T47D (cell line): ENCODE measurements at places on chromosomes 5 and 9.

GRCh38 chr5:158514319-158514985 lies 585.3 kb downstream of the EBF1 start:
- DNase-seq = no peak

DNA sequence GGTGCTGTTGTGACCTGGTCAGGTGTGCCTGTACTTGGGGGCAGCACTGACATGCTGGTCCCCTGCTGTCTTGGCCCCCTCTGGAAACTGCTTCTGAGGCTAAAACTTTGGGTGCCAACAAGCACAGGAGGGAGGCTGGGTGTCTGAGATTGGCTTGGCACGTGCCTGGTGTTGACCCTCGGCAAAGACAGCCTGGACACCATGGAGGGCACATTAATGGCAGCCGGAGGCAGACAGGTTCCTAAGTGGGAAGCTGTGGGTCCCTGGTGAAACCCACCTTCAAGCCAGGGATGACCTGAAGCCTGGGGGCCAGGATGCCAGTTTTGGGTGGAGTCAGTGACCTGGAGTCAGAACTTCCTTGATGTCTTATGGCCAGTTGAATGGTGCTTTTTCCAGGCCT lies 894.1 kb downstream of the PTPRD start:
- DNase-seq = no peak

DNA sequence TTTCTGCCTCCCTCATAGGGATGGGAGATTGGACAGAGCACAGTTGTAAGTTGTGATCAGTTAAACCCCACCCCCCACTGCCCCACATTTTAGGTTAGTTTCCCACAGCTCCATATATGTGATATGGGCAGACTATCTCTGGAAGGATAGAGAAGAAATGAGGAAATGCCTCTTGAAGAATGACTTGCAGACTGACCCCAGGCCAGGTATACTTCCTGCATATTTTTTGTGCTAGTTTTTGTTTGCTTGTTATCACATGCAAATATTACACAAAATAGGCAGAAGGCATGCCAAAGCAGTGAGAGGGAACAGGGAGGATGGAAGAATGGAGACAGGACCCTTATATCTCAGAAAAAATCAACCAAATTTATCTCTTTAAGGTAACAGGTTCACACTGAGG lies 10.1 kb upstream of the GLRX start:
- no peak for DNase-seq

- no peak for DNase-seq
Measured at GRCh38 chr5:112693301-112693700, 44.4 kb upstream of the APC start.

- no peak for DNase-seq
Measured at GRCh38 chr5:73485715-73486114, 12.5 kb upstream of the BTF3 start.

- DNase-seq = no peak
Measured at GRCh38 chr9:88818495-88819201, 172.6 kb upstream of the S1PR3 start.

DNA sequence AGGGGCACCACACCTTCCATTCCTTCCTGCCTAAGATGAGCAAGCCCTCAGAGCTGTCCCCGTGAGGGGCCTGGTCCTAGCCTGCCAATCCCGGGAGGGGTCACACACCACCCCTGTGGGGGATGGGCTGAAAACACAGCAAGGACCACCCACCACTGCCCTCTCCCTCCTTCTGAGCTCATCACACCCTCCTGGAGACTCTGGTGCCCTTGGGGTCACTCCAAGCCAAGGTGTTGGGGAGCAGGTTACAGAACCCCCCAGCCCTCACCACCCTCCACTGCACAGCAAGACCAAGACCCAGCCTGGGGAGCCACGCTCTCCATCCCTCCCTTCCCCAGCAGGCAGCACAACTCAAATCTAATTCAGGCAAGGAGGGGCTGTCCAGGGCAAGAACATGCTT lies 60.5 kb upstream of the PPP1R26 start:
- DNase-seq = no peak

DNA sequence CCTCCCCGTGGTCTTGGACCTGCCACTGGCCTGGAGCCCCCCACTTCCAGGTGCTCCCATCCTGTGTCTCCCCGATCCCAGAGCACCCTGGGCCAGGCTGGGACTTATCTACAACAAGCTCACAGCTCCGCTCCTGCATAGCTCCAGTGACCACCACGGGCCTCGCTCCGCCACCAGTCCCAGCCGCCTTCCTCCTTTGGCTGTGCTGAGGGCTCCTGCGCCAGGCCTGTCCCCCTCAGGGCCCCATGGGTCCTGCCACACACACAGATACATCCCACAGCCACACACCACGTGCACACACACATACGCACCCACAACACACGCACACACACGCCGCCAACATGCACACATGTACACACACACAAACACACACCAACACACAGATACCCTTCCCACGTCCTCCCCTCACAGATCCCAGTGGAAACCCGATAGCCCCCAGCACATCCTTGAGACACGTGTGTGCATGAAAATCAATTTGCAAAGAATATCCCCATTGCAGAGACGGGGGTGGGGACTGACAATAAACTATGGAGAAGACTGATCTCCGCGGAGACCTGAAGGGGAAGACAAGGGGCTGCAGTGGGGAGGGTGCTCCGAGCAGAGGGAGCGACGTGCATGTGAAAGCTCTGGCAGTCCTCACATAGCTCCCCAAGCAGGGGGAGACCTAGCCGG lies 18.5 kb upstream of the LAMC3 start:
- no peak for DNase-seq

GRCh38 chr9:21549251-21549765 lies 67.2 kb upstream of the IFNE start:
- peak; percentile 24 for DNase-seq

- DNase-seq = no peak
Measured at GRCh38 chr5:18028036-18028435, 393.8 kb downstream of the TAF11L14 start.

- no peak for DNase-seq
Measured at GRCh38 chr5:102762562-102763227, 7.6 kb downstream of the PAM start.

DNA sequence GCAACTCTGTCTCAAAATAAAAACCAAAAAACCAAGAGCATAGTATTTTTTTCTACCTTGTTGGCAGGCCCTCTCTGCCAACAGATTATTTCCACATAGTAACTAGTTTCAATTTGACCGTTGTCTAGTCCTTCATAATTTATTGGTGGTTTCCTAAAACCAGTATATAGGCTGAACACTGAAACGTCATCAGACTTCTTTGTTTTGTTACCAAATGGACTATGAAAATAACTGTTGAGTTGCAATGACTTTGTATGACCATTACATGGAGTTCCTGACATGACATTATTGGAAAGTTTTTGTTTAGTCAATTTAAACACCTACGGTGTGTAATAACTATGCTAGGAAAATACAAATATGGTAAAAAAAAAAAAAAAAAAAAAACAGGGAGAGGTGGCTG lies 1.7 kb downstream of the AGGF1 start:
- DNase-seq = no peak

DNA sequence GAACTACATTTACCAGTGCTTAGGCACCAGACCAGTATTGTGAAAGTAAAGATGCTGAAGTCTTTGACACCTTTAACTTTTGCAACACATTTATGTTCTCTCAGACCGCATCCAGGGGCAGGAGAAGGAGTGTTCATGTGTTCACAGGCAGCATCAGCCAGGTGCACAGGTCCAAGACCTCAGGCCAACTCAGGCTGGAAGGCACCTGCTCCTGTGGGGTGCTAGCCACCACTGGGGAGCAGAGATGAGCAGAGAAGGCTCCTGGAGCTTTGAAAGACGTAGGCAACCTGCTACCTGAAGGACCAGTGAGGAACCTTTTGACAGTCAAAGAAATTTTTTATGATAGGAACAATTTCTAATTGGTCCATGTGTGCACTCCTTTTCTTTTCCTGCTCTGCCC lies 35.6 kb downstream of the DAPK1 start:
- no peak for DNase-seq

GRCh38 chr5:135089912-135090311 lies 55.9 kb upstream of the PITX1 start:
- DNase-seq = no peak

- no peak for DNase-seq
Measured at GRCh38 chr5:107964722-107965121, 294.0 kb upstream of the EFNA5 start.

DNA sequence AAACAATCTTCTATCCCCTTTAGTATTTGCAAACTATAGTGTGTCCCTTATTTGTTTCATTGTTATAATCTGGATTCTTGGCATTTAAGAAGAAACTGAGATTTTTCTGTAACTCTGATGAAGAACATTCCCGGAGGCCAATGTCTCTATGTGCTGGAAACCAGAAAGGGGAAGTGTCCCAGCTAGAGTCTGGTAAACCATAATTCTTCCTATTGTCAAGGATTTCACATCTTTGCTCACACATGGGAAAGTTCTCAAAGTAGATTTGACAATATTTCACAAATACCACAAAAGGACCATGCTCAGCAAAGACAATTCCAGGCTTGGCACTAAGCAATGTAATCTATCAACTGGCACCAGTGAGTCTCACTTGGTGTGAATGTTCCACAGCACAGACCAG lies 146.8 kb downstream of the MUSK start:
- no peak for DNase-seq

GRCh38 chr9:114327749-114328148 lies 1.9 kb upstream of the ORM2 start:
- DNase-seq = no peak

DNA sequence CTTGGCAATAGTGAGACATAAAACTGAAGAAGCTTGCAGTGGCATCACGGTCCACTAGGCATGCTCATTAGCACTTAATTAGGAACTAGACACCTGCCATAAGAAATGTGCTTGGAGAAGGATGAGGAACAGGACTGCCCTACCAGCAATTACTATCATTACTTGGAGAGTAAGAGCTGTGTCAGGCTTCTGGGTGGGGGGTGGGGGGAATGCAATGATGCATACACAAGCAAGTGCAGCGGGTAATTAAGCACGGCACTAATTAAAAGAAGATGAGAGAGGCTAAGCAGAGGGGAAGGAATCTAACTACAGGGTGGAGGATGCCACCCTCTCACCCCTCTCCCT lies 53.1 kb downstream of the TLE1 start:
- DNase-seq = no peak

DNA sequence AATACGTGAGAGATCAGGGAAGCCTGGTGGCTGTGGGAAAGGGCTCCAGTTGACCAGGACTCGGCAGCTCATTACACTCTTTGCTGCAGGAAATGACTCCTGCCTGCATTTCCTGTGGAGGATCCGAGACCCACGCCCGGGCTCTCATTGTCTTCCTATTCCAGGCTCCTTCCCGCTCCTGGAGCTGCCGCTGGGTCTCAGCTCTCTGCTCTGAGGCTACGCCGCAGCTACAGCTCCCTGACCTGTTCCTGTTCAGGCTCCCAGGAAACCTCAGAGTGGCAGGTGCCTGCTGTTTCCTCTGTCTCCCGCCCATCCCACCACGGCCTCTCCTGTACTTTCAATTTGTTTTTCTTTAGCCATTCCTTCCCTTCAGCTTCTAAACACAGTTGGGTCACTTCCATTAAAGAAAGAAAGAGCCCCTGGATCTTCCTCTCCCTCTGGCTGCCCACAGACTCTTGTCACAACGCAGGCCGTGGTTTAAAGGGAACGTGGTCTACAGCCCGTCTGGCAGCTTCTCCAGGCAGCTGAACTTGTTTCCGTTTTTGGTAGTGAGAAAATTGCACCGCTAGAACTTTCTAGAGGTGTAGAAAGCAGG lies 71.5 kb downstream of the IL6ST start:
- no peak for DNase-seq

- peak; percentile 35 for DNase-seq
Measured at GRCh38 chr9:4243877-4244812, 55.7 kb downstream of the GLIS3 start.

GRCh38 chr5:77560677-77561263 lies 68.7 kb upstream of the WDR41 start:
- peak; percentile 73 for DNase-seq

DNA sequence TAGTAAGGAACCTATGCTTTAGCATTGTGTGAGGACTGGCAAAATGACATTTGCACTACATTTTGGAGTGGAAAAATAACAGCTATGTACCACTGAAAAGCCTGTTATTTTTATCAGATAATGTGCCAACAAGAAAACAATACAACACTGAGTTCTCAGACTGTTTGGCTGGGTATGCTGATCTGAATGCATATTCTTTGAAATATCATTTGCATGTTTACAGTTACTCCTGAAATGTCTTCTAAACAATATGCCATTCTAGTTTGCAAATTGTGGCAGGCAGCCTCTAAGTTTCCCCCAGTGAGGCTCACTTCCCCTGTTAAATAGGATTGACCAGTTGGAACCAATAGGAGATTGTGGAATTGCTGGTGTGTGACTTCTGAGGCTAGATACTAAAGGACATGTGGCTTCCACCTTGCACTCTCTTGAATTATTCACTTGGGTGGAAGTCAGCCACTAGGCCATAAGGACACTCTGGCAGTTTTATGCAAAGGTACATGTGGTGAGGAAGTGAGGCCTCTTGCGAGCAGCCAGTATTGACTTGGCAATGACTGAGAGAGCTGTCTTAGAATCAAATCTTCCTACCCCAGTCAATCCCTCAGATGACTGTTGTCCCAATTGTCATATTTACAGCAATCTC lies 250.4 kb upstream of the PCSK5 start:
- DNase-seq = no peak

GRCh38 chr5:88826646-88827585 lies 56.1 kb downstream of the MEF2C start:
- DNase-seq = no peak

DNA sequence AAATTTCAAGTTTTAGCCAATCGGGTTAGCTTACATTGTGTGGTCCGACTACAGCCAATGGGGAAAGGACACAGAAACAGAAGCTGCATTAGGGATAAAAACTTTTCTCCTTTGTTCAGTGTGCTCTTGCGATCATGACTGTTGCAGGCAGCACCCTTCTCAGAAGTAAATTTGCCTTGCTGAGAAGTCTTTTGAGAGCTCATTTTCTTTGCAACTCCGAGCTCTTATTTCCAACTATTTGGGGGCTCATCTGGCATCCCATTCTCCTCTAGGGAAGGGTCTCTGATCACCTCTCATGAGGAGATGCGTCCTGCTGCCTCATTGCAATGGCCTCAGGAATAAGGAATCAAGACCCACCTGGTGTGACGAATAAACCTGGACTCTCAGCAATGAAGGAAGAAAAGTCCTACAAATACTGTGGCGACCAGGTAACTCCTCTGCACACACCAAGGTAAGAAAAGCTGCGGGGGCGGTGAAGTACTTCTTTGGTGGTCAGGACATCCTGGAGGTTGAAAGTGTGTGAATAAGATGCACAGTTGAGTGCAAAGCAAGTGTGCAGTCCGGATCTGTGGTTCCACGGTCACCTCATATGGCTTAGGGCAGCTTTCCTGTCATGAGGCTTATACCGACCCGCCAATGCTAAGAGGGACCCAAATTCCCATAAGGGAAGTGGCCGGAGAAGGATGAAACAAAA lies 20.4 kb downstream of the CNOT8 start:
- DNase-seq = no peak

GRCh38 chr5:176819476-176819875 lies 9.1 kb downstream of the UNC5A start:
- no peak for DNase-seq

- no peak for DNase-seq
Measured at GRCh38 chr9:4836676-4837075, 43.9 kb downstream of the RCL1 start.

GRCh38 chr5:158317507-158317906 lies 458.6 kb upstream of the CLINT1 start:
- no peak for DNase-seq
